ENCODE measurements at places on chromosomes 3 and 15.

DNA sequence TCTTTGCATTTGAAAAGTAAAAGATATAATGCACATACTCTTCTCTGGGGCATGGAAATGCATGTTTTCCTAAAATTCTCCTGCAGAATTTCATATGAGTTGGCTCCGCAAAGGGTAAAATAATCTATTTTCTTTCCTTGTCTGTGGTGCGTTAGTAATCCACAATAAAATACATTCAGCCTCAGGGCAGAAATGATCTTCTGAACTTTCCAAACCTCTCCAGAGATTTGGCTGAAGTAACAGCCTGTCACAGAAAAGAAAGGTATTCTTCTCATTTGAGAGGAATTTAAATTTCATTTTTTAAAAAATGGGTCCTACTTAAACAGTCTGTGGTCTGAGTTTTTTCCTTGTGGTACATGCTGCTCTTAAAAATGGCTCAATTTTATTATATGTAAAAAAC lies 182.7 kb upstream of the DCBLD2 start:
- no peak for DNase-seq

DNA sequence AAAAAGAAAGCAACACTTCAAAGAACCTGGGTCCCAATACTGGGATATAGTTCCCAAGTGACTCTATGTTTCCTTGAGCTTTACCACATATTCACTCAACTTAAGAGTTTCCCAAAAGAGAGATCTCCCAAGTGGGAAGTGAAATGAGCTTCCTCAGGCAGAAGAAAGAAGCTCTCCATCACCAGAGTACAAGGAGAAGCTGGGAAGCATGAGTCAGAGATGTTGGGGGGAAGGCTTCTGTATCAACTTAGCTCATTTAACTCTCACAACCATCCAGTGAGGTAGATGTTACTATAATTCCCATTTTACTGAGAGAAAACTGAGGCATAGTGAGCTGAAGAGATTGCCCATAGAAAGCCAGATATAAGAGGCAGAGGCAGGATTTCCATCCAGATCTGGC lies 47.0 kb upstream of the TRIM42 start:
- DNase-seq: no peak

- no peak for DNase-seq
Measured at GRCh38 chr3:62785384-62785783, 89.8 kb downstream of the CADPS start.

DNA sequence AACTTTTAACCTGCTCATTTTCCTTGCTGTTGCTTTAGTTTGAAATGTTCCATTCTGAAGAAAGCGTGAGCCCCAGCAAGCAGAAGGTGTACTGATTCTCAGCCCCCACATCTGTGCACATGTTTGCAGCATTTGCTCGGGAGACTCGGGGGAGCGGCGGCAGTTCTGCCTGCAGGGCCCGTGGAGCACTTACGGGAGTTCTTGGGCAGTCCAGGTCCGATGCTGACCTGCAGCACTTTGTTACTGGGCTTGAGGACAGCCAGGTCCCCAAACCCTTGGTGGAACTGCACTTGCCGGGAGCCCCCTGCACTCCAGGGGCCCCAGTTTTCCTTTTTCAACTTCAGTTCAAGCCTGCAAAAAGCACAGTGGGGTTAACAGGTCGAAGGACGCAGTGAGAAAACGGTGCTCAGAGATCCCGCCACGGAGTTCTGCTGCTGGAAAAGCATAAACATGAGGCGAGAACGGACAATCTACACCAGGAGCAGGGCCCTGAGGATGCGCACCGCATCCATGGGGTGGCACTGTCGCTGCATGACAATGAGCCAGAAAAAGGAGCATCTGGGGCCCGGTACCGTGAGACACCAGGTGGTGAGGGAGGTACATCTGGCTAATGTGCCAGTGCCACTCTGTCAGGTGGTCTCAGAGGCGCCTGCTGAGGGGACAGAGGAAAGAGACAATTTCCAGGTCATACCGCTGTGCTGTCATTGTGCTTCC lies 45.6 kb upstream of the LDHAL6B start:
- DNase-seq: peak; percentile 53

- DNase-seq: peak; percentile 41
Measured at GRCh38 chr3:122577409-122578031, at the start of gene PARP15. Gene PARP15, plus strand, starts transcription at chr3:122577650. Its CDS starts 18 bp downstream, at chr3:122577668.

- DNase-seq: no peak
Measured at GRCh38 chr15:58331560-58331912, 100.3 kb upstream of the LIPC start.

DNA sequence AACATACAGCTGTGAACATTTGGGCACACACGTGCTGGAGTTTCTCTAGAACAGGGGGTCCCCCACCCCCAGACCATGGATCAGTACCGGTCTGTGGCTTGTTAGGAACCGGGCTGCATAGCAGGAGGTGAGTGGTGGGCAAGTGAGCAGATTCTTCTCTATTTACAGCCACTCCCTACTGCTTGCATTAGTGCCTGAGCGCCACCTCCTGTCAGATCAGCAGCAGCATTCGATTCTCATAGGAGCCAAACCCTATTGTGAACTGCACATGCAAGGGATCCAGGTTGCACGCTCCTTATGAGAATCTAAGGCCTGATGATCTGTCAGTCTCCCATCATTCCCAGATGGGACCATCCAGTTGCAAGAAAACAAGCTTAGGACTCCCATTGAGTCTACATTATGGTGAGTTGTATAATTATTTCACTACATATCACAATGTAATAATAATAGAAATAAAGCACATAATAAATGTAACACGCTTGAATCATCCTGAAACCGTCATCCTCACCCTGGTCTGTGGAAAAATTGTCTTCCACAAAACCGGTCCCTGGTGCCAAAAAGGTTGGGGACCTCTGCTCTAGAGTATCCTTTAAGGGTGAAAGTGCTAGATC lies 25.8 kb downstream of the CHRM5 start:
- DNase-seq: peak; percentile 11

GRCh38 chr3:143697975-143698374 lies 150.3 kb downstream of the SLC9A9 start:
- DNase-seq: no peak

DNA sequence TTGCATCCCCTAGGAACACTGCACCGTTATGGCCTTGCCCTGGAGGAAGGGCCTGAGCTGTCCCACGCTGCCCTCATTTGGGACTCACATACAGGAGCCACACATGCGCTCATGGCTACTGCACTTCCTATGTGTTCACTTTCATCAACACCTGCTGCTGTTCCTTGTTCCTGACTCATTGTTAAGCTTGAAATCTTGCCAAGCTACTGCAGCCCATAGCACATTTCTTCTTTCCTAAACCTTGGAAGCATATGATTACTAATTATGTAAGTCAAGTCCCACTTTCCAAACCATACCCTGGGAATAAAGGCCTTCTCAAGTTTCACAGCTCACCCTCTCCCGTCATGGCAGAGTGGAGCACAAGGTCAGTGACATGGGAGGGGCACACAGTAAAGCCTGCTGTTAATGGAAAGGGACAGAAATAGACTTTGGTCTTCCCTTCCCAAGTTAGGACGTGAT lies 307.9 kb downstream of the CLSTN2 start:
- peak; percentile 10 for DNase-seq

DNA sequence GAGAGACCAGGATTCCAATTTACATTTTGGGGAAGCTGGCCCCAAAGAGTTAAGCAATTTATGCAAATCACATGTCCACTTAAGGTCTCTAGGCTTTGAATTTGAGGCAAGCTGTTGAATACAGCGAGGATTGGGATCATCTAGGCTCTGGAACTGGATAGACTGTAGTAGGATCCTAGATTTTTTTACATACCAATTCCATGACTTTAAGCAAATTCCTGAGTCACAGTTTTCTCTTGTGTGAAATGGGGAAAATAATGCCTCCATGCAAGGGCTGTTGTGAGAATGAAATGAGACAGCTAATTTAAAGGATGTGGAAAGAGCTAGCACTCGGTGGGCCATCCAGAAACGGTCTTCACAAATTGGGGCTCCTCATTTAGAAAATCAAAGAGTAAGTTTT lies 103.4 kb downstream of the MINAR1 start:
- DNase-seq: no peak

DNA sequence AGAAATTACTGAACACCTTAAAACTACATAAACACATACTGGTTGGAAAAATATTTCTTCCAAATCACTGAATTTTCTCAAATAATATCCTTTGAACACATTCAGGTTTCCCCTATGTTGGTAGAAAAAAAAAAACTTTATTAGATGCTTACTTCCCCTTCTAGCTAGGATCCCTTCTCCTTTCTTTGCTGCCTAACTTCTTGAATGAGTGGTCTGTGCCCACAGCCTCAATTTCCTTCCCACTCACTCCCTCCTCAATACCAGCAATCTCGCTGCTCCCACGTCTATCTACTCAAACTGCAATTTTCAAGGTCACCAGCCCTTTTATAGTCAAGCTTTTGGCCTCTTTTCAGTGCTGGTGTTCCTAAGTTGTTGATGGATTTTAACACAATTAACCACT lies 8.3 kb downstream of the CD200R1 start:
- DNase-seq: no peak

DNA sequence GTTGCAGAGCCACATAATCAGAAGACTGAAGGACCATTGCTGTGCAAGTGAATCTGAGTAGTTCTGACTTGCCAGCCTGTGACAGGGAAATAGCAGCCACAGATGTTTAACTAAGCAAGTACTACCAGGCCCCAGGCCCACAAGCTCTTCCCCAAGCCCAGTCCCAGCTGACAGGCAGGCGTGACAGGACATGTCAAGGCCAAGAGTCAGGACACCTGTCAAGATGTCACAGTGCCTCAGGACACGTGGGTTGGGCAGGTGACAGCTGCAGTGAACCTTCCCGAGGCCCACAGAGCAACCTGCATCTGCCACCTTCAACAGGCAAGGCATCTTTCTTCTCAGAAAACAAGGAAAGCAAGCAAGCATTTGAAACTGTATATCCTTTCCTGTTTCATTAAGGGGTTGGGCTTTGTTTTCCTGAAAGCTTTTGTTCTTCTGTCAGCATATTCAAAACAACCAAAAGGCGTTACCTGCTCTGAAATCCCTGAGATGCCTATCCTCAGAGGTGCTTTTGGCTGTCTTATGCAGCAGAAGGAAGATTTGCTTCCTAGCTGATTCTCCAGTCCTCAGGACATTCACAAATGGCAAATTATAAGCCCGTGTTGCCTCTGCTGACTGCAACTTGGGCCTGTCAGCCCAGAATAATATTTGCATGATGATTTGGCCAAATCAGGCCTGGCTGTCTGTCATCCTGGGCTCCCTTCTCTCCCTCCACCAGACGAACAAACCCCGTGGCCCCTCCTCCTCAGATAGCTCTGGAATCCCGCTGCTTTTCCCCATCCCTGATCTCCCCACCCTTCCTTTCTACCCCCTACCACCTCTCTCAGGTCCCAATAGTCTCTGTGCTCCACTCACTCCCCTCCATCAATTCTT lies 171.8 kb upstream of the WNT5A start:
- no peak for DNase-seq

GRCh38 chr15:68154923-68155559 lies 50.1 kb downstream of the CALML4 start:
- peak; percentile 28 for DNase-seq

DNA sequence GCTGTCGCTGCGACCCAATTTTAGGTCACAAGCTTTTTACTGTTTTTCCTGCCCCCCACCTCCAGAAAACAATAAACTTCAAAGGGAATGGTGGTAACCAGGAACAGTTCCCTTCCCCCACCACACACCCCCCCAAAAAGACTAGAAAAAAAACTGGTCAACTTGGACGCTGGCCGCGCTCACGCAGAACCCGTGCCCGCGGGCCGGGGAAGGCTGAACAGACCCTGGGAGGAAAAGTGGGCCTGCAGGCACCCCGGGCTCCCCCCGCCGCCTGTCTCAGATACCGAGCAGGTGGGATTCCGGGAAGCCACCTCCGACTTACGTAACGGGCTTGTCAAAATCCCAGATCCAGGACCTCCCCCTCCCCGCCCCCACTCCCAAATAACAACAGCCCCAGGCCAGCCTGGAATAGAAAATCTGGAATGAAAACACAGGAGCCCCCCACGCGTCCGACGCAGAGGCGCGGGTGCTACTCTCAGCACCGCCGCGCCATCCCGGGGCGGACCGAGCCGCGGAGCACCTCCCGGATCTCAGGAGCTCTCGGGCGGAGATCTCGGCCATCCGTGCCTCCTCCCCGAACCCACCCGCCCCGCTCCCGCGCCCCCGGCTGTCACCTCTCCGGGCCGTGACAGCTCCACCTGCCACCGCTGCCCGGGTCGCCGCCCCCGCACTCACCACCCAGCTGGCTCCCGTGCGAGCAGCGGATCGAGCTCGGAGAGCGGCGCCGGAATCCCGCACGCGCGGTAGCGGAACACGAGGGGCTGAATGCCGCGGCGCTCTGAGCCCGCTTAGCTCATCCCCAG lies 557 bp downstream of the DENND4A start:
- DNase-seq: peak; percentile 63

- DNase-seq: no peak
Measured at GRCh38 chr3:3353153-3353552, 173.7 kb upstream of the CRBN start.

DNA sequence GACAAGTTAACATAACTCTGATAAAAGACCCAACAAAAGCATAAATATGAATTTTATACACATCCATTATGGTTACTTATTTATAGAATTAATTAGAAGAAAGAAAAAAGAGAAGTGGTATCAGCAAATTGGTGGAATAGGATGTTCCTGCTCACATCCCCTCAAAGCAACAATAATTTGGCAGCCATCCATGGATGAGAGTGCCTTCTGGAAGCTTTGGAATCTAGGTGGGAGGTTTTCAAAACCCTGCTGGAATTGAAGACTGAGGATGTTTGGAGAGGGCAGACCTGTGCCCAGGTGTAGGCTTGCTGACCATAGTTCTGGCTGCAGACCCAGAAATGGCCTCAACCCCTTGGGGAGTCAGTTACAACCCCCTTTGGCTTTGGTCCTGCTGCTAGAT lies 91.2 kb downstream of the EDEM1 start:
- DNase-seq: no peak

DNA sequence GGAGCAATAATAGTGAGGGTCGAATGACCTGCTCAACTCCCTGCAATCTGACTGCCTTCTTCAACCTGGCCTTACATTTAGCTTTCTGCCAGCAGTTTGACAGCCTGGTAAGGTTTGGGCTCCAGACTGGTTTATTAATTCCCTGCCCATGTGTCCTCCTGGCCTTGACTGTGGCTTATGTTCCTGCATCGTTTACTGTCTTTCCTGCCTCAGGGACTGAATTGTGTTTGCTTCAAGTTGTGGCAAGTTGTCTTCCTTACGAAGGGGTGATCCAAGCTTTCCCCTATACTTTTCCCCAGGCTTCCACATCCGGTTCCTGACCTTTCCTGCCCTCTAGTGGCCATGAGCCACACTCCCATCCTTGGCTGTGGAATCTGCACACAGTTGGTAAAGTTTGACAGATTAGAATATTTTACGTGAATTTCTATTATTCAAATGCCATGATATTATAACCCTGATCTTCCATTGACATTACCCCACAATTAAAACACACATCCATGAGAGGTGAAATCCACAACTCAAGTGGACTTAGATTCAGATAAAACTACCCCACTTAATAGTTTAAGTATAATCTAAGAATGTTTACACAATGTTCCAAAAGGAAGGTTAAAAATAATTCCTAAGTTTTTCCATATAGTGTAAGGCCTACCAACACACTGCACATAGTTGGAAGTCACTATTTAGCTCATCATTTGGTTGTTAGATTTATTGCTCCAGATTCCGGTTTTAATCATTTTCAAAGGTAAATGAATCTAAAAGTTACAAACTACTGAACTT lies 95.7 kb downstream of the NEDD4 start:
- DNase-seq: peak; percentile 65
